Hepatic stellate cell (primary cell): ENCODE measurements at places on chromosomes 7 and 10.

- DNase-seq: no peak
Measured at GRCh38 chr10:62534031-62534430, 159.9 kb downstream of the ZNF365 start.

DNA sequence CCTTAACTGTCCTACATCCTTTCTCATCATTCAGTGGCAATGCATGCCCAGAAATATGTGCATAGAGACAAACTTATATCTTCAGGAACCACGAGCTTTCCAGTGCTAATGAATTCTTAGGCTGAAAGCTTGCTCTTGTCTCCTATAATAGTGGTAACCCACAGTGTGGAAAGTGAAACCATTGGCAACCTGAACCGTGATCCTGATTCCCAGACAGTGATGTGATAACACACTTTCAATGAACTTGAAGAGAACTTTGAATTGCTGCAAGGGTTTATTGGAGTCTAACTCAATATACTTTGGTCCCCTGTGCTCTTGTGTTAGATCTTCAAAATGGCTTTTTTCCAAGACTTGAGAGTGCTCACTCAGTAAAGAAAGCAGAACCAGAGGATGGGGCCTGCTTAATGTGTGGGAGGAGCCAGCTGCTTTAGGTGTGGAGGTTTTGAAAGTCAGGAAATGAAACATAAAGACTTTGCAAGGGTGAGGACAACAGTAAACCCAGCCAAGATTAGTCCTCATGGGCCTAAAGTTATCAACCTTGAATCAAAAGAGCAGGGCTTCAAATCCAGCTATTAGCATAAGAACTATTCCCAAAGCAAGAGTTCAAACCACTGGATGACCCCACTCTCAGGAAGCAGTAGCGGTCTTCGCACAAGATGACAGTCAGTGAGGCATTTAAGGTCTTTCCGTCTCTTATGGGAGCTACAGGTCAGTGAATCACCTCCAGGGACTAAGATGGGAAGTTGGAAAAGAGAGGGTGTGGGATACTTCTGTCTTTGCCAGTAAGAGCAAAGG lies 332.4 kb upstream of the NRP1 start:
- no peak for DNase-seq

GRCh38 chr10:88879534-88880281 lies at the start of gene STAMBPL1:
Gene STAMBPL1, plus strand, starts transcription at chr10:88880245. Its CDS starts 21,464 bp downstream, at chr10:88901709.
- DNase-seq: no peak

DNA sequence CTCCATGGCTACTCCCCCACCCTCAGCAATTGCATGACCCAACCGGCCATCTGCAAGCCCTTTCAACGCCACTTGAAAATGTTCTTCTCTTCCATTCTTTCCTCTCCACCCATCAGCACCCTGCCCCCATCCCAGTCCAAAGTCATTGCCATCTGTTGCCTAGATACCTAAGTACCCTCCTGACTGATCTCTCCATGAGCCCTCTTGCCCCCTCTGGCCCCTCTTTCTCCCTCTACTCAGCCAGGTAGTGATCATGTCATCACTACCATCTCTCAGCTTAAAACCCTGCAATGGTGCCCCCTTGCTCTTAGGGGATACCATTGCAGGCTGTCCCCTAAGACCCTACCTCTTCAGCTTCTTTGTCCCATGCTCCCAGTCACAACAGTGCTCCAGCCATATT lies 30.5 kb upstream of the BTRC start:
- no peak for DNase-seq

GRCh38 chr10:27680006-27680557 lies 65.5 kb downstream of the MKX start:
- DNase-seq: no peak

- DNase-seq: no peak
Measured at GRCh38 chr7:2979951-2980350, 63.7 kb downstream of the CARD11 start.

DNA sequence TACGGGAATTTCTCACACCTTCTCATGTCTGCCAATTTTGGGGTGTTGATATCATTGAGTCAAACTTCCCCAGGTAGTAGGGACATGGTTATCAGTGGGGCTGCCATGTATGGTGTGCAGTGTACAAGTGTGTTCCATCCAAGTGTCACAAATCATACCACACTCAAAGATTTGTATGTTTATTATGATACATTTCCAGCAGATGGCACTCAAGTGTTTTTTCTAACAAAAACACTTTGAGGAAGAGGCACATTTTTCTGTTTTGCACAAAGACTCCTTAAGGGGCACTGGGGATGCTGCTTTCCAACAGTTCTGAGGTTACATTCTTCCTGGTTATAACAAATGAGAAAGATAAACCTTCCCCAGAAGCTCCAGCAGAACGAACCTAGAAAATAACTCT lies 414.5 kb downstream of the REEP3 start:
- DNase-seq: no peak
